ENCODE measurements at places on chromosomes 12 and 14.
A peak's percentile ranks its signal among the peaks of the same experiment; 100 is the strongest.

DNA sequence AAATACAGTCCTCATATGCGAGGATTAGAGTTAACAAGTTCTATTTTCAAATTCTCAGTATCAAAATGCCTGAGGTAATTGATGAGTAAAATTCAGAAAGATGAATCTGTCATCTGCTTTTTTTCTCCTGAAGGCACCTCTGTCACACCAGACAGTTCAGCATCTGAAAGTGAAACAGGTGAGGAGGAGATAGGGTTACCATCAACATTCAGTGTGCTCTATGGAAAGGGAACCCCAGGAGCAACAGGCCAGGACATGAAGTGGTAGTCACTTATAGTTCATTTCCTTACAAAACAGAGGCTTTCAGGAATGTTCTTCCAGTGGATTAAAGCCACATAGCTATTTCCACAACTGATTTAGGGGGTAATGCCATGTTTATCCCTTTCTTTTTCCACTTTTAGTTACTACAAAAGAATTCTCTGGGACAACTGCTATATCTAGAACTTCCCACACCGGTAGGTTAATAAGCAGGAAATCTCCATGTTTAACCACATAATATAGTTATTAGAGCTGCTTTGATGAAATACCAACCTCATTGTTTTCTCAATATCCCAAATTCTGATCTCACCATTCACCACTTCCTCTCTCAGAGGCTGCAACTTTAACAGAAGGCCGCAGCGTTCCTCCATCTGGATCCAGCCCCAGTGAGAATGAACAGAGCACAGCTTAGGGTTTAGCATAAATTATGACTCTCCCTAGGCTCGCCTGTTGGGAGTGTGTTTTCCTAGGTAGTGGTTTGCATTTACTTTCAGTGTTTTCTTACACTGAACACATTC is 177.0 kb upstream of the CNTN1 start:
- no peak for DNase-seq

- DNase-seq, result no peak
These were observed 56.4 kb downstream of the UBR7 start for GRCh38 chr14:93263416-93263815.

GRCh38 chr12:77571768-77572167 is 258.9 kb upstream of the NAV3 start:
- DNase-seq, result no peak

- DNase-seq, result no peak
These were observed 242.9 kb downstream of the GLT1D1 start for GRCh38 chr12:129096184-129096583.

- no peak for DNase-seq
These were observed 11.9 kb downstream of the SART3 start for GRCh38 chr12:108548954-108549521.

- peak; percentile 33 for DNase-seq
These were observed 12.8 kb downstream of the LRCOL1 start for GRCh38 chr12:132597333-132598316.

- no peak for DNase-seq
These were observed 344.7 kb downstream of the CACNA1C start for GRCh38 chr12:2397356-2398045.

DNA sequence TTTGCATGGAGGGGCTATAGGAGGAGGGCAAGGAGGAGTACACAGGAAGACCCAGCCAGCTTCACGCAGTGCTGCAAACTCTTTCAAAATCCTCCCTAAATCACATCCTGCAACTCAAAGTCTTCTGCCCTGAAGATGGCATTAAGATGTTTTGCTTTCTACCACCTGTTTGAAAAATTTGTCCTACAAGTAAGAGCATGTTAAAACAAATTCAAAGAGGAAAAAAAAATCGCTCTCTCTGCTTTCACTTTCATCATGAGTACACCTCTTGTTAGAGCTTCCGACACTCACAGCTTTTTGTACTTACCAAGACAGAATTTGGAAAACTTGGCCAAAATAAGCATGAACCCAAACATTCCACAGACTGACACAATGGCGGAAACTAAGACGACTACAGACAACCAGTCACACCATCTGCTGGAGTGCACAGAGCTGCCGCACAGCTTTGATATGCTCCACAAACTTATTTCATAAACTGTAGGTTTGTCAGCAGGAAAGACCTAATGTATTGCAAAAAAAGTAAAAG is 21.3 kb downstream of the GCH1 start:
- DNase-seq, result peak; percentile 35

DNA sequence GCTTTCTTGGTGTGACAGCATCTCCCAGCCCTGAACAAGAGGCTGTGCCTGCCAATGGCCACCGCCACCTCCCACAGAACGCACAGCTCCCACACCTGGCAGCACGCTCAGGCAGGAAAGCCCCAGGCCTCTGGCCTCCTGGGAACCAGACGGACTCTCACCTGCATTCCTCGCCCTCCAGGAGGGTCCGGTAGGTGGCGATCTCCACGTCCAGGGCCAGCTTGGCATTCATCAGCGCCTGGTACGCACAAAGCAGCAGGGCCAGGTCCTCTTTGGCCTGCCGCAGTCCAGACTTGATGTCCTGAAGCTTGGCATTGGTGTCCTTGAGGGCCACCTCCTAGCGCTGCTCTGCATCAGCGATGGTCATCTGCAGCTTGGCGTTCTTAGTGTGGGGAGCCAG is 12.1 kb upstream of the KRT77 start:
- DNase-seq, result no peak

DNA sequence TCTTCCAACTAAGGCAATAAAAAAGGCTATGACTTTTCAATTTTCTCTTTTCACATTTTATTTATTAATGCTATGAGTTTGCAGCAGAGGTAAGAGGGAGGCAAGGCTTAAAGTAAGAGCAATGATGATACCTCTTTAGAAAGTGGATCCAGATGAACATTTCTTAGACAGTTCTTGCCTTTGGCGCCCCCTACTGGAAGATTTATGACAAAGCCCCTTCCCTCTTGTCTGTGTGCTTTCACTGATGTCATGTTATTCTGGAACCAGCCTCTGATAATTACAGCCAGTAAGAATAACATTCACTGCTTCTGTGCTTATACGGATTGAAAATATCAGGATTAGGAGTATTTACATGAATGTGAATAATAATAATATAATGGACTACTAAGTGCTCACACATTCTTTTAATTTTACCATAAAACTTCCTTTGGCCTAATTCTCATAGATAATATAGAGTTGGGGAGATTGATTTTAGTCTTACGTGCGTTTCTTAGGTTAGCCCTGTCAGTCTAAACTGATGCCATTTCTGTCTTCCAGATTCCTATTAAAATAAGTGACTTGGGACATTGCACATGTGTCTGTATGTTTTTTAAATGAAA is 1929.9 kb upstream of the SEL1L start:
- DNase-seq, result no peak

- no peak for DNase-seq
These were observed 7.9 kb upstream of the DNAH10 start for GRCh38 chr12:123754041-123754772.

DNA sequence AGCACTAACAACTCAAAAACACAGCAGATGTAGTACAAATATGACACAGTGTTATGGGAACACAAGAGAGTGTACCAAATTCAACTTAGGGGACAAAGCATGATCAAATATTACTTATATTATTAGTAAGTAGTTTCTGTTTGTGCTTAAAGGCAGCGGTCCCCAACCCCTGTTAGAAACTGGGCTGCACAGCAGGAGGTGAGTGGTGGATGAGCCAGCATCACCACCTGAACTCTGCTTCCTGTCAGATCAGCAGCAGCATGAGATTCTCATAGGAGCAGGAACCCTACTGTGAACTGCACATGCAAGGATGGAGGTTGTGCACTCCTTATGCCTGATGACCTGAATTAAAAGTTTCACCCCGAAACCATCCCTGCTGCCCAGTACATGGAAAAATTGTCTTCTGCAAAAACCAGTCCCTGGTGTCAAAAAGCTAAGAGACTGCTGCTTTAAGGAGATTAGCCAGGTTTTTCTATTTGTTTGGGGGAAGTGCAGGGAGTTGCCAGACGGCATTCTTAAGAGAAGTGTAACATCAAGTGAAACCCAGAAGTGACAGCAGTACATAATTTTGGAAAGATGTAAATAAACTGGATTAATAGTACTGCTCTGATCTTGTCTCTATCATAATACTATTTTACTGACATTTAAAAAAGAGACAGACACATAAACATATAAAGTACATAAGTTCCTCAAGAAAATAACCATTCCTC is 26.7 kb downstream of the GTF2A1 start:
- DNase-seq, result no peak

DNA sequence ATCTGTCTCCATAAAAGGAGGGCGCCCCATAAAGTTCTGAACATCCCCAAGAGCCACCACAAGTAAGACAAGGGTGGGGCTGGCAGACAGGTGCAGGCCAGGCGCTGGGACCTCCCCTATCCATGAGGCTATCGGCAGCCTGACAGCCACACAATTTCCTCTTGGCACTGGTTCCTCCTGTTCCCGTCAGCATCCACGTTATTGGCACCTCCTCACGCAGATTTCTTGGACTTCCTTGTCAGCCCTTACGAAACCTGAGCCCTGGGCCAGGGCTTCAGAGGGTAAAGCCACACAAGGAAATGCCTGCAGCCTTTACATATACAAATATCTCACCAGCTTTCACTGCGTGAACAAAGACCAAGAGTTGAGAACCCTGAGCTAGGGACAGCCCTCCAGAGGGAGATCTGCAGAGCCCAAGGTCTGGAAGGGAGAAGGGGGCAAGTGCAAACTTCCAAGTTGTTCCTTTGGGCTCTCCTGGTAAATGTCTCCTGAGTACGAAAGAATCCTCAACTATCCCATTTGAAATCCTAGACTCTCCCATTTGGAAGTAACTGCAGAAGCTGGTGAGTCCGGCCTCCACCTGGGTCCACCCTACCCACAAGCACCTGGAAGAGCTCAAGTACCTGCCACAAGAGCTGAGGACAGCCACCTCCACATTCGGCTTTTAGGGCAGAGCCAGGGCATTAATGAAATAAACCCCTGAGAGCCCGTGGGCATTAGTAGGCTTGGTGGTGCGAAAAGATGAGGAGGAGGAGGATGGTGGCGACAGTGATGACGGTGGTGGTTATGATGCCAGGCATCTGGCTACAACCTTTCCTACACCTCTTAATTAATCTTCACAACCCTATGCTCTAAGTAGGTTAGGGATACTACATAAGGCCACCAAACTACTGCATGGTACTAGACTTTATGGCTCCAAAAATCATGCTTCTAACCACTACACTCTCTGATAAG is 5.5 kb upstream of the TC2N start:
- peak; percentile 61 for DNase-seq

- no peak for DNase-seq
These were observed 16.1 kb upstream of the UBC start for GRCh38 chr12:124930586-124930985.

- no peak for DNase-seq
These were observed 108.7 kb downstream of the BCAT1 start for GRCh38 chr12:24840046-24840800.

- DNase-seq, result no peak
These were observed 52.8 kb upstream of the STXBP6 start for GRCh38 chr14:25102788-25103187.

GRCh38 chr12:13253966-13254760 is 57.6 kb downstream of the EMP1 start:
- no peak for DNase-seq

DNA sequence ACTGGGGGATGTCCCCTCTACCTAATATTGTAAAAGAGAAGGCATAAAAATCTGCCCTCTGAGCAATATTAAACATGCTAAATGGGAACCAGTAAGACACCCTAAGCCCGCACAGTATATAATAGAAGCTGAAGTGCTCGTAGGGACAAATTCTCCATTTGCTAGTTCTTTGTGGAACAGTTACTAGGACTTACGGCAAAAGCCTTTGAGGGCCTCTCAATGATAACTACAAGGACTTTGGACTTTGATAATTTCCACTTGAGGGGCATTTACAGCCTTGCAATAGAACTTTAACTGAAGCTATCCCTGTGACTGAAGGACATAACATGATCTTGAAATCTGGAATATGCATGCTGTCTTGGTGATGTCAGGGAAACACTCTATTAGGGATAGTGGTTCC is 111.5 kb upstream of the IFNG-AS1 start:
- no peak for DNase-seq

DNA sequence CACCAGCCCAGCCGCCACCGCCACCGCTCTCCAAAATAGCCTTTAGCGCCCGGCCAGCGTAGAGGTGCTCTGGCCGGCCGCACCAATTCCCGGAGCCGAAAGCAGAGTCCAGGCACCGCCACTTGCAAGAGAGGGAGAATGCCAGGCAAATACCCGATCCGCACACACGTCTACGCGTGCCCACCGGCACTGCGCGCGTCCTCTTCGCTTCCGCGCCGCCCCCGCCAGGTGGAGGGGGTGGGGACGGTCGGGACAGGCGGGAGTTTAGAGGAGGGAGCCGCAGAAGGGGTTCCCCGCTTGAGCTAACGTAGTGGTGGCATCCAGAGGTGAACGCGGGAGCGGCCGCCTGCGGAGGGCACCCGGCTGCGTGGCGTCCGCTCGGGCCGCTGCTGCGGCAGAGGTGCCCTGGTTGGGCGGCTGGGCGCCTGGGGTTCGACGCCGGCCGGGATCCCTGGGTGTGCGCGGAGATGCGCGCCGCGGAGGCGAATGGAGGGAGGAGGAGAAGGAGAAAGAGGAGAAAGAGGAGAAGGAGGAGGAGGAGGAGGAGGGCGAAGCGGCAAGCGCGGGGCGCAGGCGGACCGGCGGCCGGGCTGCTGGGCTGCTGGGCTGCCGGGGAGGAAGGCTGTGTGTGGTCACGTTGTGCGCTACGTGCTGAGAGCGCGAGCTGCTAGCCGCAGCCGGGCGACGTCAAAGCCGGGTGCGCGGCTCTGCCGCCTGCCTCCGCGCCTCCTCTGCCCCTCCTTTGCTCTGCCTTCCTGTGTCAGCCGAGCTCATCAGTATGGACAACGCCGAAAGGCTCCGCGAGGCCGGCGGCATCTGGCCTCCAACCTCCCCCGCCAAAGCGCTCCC is at the start of gene MDGA2:
TSS of gene MDGA2 (minus strand) at position 140 of the 849 bp plus-strand sequence.
- DNase-seq, result no peak

- no peak for DNase-seq
These were observed 2.7 kb downstream of the GPR65 start for GRCh38 chr14:88007608-88008007.

GRCh38 chr12:52672321-52672933 is 7.8 kb downstream of the KRT1 start:
- DNase-seq, result no peak

DNA sequence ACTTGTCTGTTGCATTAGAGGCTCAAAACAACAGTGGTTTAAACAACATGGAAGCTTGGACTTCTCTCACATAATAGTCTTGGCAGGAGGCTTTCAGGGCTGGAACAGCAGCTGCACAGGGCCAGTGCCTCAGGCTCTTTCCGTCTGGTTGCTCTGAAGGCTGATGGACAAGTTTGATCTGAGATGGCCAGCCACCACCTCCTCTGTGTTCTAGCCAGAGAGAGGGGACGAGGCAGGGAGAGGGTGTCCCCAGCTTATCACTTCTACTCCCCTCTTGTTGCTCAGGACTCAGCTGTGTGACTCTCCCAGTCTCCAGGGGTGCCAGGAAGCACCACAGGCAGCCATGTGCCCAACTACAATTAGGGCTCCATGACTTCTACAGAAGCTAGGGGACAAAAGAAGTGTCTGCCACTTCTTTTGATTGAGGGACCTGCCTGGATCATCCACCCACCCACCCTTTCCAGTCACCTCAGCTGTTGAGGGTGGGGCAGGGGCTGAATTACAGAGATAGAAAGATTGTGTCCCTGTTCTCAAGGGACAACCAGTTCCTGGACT is 46.6 kb downstream of the SMIM41 start:
- DNase-seq, result no peak

GRCh38 chr12:15996254-15996653 is 85.1 kb downstream of the DERA start:
- no peak for DNase-seq

- DNase-seq, result no peak
These were observed 150.7 kb upstream of the C14orf180 start for GRCh38 chr14:104428860-104429259.

GRCh38 chr14:30125322-30125979 is 197.8 kb upstream of the PRKD1 start:
- DNase-seq, result no peak

- DNase-seq, result no peak
These were observed 36.2 kb downstream of the PRMT8 start for GRCh38 chr12:3527181-3527580.

Measured in CD4-positive, alpha-beta T cell treated with Interleukin-15 for 4 hours (primary cell).